EL (cell line): ENCODE measurements at places on chromosomes 7 and 10.
A peak's percentile ranks its signal among the peaks of the same experiment; 100 is the strongest.

GRCh38 chr7:4830176-4830575 lies 31.7 kb downstream of the PAPOLB start:
- peak; percentile 34 for DNase-seq

GRCh38 chr10:120455004-120455403 lies 2.0 kb upstream of the PLPP4 start:
- peak; percentile 89 for DNase-seq

- DNase-seq, result no peak
Observed at GRCh38 chr10:60518745-60519144, 129.1 kb upstream of the ANK3 start.

- DNase-seq, result no peak
Observed at GRCh38 chr10:131667561-131667960, 233.2 kb upstream of the PPP2R2D start.

DNA sequence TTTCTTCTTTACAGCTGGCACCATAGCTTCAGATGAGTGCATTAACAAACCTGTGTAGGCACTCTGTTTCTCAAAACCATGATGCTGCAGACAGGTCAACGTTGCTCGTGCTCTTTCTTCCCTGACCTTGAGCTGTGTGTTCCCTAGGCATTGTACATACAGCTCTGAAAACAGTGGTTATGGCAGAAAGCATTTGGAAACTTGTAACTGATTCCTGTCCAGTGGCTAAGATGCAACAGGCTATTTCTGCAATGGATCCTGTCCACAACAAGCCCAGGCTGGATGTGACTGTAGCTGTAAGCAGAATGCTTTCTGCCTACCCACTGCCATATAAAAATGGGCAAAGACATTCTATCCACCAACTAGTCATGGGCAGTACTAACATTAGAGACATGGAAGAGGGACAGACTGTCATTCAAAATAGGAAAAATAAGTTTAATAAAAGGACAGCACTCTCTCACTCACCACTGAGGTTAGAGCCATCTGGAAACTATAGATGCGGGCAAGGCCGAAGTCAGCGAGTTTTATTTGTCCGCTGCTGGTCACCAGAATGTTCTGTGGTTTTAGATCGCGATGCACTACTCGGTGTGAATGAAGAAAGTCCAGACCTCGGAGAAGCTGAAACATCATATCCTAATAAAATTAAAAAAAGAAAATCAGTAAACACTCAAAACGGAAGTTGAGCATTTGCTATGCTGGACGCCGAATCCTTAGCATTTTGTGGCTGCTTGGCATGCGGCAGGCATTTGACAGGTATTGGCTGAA lies 111.0 kb downstream of the CDK6 start:
- peak; percentile 49 for DNase-seq

DNA sequence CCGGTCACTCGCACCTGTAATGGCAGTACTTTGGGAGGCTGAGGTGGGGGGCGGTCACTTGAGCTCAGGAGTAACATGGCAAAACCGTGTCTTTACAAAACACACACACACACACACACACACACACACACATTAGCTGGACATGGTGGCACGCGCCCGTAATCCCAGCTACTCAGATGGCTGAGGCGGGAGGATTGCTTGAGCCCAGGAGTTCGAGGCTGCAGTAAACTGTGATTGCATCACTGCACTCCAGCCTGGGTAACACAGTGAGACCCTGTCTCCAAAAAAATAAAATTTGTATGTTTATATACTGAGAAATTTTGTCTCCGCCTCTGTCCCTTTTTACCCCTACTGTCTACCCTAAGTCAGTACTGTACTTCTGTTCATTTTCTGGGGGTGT lies 86.6 kb downstream of the CUX1 start:
- DNase-seq, result no peak

GRCh38 chr10:47406870-47407691 lies 23.0 kb upstream of the ZNF488 start:
- DNase-seq, result peak; percentile 94

DNA sequence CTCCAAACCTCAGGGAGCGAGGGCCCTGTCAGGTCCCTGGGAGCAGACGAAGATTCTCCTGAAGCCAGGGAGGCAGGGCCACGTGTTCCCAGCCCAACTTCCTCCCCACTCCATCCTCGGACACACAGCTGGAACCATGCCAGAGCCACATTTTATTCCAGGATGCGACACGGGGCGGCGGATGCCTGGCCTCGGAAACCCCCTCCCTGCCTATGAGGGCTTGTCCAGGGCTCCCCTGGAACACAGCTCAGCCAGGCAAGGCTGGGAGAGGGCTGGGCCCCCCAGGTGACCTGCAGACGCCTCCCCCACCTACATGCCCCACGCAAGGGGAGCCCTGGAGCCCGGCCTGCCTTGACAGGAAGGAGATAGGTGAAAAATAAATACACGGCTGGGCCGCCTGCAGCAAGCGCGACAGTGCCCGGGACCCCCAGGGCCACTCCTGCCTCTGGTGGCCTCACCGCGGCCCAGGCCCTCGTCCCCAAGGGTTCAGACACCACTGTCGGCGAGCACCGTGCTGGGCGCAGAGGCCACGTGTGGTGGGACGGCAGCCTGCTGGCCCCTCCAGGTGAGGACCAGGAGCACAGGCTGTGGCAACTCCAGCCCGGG lies 21.5 kb downstream of the GET4 start:
- no peak for DNase-seq

DNA sequence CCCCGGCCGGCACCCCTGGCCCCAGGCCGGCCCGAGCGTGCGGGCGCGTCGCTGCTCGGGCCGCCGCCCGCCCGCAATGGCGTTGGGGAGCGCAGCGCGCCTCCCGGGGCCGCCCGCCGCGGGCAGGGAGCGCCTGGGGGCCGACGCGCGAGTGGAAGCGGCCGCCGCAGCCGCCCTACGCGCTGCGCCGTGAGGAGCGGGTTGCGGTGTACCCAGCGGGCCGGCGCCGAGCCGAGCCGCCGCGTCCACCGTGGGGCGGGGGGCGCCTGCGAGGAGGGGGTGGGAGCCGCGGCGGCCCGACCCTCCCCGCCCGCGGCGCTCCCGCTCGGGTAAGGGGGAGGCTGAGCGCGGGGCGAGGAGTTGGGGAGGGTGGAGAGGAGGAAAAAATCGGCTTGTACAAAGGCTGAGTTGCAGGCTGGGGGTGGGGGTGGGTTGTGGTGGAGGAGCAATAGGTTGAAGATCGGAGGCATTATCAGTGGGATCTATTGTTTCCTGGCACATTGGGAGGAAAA lies 473 bp downstream of the PPP1R9A start:
- peak; percentile 31 for DNase-seq

DNA sequence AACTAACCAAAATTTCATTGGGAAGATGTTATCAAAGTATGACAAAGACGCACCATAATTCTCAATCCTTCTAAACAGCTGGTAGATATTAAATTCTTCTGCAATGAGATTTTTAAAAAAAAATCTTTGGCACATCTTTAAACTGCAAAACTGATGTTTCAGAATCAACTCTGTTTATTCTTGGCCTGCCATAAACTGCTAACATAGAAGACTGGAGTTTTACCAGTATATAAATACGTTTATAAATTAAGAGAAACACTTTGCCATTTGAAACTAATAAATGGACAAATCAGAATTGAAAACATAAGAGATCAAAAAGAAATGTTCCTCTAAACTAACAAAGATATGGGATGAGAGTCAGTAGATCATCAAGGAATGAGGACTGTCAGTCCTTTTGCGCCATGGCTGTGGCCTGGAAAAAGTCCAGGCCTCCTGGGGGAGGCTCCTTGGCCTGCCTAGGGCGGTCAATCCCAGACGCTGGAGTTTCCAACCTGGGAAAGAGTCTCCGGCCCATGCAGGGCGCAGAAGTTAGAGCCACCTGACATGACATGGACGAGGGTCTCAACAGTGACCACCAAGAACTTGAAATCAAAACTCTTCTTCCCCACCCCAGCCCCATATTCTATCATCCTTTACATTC lies 34.2 kb upstream of the NEBL start:
- no peak for DNase-seq

DNA sequence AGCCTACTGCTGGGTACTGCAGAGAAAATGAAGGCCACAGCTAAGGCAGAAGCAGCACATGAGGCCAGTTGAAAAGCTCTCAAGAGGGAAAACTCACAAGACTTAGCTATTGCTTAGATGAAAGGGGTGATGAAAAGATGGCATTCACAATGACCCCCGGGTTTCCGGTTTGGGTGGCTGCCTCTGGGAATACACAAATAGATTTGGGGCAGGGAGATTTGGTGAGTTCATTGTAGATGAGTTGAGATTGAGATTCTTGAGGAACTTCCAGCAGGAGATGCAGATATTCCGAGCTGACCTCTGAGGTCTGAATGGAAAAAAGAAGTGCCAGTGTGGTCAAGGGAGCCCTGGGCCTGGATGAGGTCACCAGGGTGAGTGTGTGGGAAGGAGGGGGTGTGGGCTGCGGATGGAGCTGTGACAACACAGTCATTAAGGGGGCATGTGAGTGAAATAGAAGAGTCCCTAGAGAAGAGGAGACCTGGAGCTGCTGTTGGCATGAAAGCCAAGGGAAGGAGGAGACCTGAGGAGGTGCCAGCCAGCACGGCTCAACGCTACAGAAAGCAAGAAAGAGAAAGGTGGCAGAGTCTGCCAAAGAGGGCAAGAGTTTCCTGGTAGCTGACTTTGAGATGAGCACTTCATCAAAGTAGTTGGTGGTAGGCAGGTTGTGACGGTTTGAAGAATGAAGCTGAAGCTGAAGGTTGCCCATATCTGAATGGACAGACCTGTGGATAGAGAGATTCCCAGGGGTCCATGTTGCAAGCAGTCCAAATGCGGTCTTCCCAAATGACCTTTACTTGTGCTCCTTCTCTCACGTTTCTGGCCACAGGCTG lies 43.7 kb downstream of the HIF1AN start:
- no peak for DNase-seq

GRCh38 chr10:43078986-43079273 lies 2.1 kb downstream of the RET start:
- DNase-seq, result no peak

DNA sequence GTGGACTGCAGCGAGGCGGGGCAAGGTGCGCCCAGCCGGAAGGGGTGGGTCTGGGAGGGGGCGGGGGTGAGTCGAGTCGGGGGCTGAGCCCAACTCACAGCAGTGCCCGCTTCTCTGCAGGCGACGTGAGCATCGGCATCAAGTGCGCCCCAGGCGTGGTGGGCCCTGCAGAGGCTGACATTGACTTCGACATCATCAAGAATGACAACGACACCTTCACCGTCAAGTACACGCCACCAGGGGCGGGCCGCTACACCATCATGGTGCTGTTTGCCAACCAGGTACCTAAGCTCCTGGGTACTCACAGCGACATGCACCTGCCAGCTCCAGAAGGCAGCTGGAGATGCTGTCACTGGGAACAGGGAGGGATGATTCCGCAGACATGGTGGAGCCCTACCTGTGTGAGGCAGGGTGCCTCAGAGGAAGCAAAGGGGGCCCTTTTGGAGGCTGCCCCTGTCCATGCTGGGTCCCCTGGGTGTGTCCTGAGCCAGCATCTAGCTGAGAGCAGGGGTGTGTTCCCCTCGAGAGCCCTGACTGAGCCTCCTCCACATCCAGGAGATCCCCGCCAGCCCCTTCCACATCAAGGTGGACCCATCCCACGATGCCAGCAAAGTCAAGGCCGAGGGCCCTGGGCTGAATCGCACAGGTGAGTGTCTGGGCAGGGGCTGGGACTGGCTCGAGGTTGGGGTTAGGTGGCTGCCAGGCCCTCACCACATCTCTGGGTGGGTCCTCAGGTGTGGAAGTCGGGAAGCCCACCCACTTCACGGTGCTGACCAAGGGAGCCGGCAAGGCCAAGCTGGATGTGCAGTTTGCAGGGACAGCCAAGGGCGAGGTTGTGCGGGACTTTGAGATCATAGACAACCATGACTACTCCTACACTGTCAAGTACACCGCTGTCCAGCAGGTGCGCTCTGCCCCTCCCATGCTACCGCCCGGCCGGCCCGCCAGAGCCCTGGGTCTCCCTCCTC lies 12.8 kb downstream of the FLNC start:
- DNase-seq, result no peak

- no peak for DNase-seq
Observed at GRCh38 chr7:140390466-140391190, 7.7 kb downstream of the SLC37A3 start.

GRCh38 chr7:23450518-23450917 lies 19.8 kb downstream of the IGF2BP3 start:
- no peak for DNase-seq

- DNase-seq, result no peak
Observed at GRCh38 chr10:66833861-66834260, 92.0 kb upstream of the LRRTM3 start.

DNA sequence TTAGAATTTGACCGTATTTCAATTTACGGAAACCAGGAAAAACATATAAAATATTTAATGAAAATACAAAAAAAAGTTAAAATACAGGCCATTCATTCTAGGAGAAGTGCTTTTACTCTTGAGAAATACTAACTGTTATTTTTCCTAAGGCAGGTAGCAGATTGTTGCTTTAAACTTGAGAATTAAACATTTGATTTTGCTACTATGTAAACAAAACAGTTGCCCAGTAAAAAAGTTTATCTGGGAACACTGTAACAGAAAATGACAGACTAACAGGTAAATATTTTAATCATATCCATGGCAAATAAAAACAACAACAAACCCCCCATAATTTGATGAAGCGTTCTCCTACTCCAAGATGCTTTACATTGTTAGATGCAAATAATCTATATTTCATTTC lies 350.5 kb downstream of the CRPPA start:
- DNase-seq, result no peak

GRCh38 chr10:133278577-133279265 lies 2.1 kb upstream of the ADAM8 start:
- peak; percentile 67 for DNase-seq

DNA sequence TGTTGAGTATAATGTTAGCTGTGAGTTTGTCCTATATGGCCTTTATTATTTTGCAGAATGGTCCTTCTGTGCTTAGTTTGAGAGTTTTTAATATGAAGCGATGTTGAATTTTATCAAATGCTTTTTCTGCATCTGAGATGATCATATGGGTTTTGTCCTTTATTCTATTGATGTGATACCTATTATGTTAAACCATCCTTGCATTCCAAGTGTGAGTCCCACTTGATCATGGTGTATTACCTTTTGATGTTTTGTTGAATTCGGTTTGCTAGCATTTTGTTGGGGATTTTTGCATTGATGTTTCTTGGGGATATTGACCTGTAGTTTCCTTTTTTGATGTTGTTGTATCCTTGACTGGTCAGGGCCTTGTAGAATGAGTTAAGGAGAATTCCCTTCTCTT lies 166.4 kb downstream of the MLLT10 start:
- no peak for DNase-seq

- DNase-seq, result no peak
Observed at GRCh38 chr7:95649546-95649945, 53.2 kb upstream of the PDK4 start.

- DNase-seq, result no peak
Observed at GRCh38 chr7:98180751-98181150, 30.5 kb upstream of the BHLHA15 start.

DNA sequence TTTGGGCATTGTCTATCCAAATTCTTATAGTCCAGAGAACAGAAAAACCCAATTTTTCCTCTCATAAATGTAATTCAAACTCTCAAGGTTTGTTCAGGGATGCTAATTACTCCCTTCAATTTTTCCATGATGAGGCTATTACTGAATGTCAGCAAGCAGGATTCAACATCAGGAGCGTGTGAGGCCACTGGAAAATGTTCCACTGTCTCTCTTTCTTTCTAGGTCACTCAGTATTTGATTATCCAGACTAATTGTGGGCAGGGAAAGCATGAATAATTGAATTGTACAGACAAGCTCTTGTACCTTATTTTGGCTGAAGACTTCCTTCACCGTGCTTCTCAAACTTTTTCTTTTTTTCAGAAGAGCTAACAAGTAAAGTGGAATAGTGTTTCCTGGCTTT lies 30.7 kb downstream of the THNSL1 start:
- DNase-seq, result no peak

- DNase-seq, result no peak
Observed at GRCh38 chr7:68224041-68224741, 1227.6 kb downstream of the TYW1 start.

GRCh38 chr10:120950051-120950561 lies 98.9 kb downstream of the WDR11 start:
- DNase-seq, result no peak
